ENCODE measurements at places on chromosomes 1 and 21.

DNA sequence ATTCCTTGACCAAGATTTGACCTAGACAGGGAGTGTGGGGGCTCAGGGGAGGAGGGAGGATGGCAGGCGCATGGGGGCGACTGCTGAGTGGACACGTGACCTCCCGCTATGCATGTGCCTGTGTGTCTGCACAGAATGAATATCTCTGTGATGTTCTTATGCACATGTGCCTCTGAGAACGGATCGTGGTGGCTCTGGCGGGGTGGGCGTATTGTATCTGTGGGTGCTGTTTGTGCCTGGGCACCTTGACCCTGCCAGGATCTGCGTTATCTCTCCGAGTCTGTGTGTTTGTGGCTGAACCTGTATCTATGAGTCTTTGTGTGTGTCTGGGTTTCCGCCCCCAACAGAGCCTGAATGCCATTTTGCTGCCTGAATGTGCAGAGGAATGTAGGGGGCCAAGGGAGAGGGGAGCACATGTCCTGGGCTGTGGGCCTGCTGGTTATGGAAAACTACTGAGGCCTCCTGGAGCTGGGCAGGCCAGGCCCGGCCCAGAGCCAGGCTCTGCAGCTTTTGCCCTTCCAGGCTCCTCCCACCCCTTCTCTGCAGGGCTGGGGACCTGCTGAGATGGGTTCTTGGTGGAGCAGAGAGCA lies 102.5 kb downstream of the EBNA1BP2 start:
- no peak for DNase-seq

DNA sequence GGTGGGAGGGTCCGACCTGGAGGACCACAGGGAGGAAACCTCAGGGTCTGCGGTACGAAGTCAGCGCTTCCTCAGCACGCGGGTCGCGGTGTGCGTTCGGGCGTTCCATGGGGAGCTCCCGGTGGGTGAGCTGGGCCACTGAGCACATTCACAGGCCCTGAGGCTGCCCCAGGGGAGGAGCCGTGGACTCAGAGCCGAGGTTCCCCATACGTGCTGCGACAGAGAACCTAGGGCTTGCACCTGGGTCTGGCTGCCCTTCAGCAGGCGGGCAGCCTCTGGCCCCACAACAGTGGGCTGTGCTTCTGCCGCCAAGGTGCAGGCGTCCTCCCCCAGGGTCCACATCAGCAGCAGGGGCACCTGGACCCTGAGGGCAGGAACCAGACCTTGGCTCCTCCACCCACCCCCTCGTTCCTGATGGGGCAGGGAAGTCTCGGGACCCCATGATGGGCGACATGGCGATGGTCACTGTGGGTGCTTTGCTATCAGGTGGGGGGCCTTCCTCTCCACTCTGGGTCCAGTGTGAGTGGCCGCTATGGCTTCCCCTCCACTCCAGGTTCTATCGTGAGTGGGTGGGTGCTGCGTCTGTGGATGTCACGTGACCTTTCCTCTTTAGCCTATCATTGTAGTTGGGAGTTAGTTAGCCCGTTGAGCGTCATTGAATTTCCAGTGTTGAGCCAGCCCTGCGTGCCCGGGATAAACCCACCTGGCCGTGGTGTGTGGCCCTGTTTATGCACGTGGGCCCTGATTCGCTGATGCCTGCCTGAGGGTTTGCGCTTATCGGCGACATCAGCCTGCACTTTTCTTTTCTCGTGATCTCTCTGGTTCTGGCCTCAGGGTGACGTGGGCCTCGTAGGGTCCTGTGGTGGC lies 27.9 kb downstream of the FTCD start:
- DNase-seq, result no peak

DNA sequence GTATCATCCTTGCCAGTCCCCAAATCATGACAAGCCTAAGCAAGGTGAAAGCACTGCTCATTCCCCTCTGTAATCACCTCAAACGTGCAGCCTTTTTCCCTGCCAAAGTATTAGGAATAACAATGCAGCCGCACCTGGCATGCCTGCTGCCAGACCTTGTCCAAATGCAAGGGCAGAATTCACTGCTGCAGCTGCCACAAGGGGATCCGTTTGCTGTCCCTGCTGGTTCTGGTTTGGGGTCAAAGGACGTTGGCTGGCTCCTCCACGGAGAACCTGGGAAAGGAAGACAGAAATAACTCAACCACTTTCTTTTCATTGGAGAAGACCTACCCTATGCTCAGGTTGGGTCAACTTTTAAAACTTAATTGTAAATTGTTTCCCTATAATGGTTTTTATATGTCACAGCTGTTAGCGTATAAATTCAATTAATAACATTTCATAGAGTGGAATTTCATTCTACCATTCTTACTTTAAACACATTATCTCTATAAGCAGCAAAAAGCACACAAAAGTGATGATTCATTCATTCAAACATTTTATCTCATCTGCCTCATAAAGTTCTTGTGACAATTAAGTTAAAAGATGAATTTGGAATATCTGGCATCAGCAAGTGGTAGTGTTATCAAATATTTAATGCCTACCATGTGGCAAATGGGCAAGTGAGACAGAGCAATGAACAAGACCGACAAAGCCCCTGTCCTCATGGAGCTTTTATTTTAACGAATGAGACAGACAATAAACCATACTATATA lies 59.8 kb upstream of the SDC3 start:
- DNase-seq, result no peak

- DNase-seq, result no peak
Observed at GRCh38 chr1:212410231-212410820, 4.4 kb downstream of the PACC1 start.

GRCh38 chr1:205925736-205926135 lies 17.5 kb downstream of the SLC26A9 start:
- DNase-seq, result no peak

GRCh38 chr21:21547368-21547953 lies 549.3 kb downstream of the NCAM2 start:
- no peak for DNase-seq

DNA sequence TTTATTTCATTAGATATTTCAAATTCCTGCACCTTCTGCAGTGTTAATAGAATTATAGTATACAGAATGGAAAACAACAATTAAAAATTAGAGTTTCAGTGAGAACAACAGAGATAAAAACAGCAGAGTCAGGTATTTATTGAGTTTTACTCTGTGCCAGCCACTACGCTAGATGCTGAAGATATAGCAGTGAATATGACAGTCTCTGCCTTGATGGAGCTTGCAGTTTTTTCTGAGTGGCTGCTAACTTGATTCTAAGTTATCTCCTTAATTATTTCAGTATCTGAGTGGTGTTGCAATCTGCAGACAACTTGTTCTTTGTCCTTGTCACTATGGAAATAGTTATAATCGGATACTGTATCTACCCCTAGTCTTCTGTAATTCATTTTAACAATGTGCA lies 384.3 kb upstream of the ZRANB2 start:
- DNase-seq, result no peak

GRCh38 chr1:203099805-203100515 lies 14.1 kb upstream of the MYOG start:
- no peak for DNase-seq

DNA sequence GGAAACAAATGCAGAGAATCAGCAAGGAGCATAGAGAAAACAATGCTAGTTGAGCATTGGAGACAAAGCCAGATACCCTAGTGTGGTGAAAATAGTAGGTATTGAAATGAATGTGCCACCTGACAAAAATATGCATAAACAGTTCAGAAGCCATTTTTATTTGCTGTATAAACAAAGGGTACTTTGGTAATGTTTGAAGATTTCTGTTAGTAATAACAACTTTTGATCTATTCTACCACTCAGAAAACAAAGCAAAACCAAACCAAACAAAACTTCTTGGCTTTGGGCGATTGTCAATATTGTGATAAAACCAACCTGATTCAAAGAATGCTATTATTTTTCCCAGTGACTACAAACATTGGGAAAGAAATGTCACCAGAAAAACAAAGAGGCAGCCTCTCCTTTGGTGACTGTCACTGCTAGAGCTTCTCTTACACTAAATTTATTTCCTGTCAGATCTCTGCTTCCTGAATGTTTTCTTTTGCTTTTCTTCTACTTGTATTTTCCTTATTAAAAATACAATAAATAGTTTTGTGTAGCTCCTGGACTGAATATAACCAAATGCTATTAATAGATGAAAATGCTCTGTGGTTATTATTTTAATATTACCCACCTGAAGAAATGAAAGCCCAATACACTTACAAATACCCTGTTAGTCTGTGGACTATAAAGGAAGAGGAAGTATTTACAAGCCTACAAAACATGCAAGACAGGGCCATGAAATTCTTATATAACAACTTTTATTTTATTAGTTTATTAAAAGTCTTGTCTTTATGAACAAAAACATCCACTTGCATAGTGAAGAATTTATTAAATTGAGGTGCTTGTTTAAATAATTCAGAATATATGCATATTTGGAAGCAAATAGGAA lies 5.7 kb downstream of the ATP6V1G3 start:
- DNase-seq, result no peak

GRCh38 chr1:156106624-156107488 lies 7.7 kb upstream of the LMNA start:
- no peak for DNase-seq

- DNase-seq, result no peak
Observed at GRCh38 chr1:164635803-164636731, 77.1 kb downstream of the PBX1 start.

DNA sequence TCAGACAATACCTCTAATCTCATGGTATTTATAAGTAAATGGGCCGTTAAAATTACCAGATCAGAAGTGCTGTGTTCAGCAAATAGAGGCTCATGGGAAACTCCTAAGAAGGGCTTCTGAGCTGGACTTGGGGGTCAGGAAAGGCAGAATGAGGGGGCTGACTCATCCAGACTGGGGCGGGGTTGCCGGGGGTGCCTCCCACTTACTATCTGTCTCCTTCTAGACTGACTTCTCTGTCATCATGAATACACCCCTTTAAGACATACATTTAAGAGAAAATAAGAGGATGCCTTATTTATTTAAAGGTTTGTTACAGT lies 96.0 kb upstream of the ERRFI1 start:
- DNase-seq, result no peak

DNA sequence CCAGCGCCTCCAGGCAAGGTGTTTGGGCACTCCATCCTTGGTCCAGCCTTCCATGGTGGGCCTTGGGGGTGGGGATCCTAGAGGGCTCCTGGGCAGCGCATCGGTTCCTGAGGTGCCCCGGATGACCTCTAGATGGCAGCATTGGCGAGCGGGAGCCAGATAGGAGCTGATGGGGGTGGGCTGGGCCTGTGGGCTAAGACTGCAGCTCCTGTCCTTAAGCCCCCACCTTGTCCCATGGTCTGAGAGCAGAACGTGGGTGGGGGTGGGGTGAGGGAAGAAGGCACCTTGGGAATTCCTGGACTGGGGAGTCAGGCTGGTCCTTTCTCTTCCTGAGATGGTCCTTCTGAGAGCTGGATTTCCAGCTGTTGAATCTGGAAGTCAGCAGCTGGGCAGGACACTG lies 93.4 kb upstream of the CSF3R start:
- DNase-seq, result peak; percentile 32

GRCh38 chr21:46559291-46559983 lies 45.4 kb downstream of the S100B start:
- DNase-seq, result peak; percentile 49

DNA sequence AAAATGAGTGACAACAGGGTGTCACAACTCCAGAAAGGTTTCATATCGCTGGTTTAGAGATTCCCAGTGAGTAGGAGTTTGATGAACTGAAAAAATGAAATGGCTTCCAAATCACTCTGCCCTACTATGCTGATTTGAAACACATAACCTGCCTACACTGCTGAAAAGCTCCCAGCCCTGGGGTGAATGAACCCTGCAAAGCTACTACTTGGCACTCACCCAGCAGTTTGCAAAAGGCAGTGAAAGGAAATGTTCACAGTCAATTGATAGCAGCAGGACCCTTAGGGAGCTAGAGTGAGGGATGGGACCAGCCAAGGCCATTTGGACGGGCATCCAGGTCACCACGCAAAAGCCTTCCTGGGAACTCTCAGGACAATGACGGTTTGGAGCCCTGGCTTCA lies 44.4 kb upstream of the SRP9 start:
- no peak for DNase-seq

GRCh38 chr1:45339789-45340558 lies at the start of the genes MUTYH and TOE1:
TSS of gene MUTYH (minus strand) at chr1:45340440. CDS start at chr1:45334505, 5,935 bp downstream.
TSS of gene TOE1 (plus strand) at chr1:45340170. CDS start at chr1:45340253, 83 bp downstream.
- DNase-seq, result peak; percentile 96

DNA sequence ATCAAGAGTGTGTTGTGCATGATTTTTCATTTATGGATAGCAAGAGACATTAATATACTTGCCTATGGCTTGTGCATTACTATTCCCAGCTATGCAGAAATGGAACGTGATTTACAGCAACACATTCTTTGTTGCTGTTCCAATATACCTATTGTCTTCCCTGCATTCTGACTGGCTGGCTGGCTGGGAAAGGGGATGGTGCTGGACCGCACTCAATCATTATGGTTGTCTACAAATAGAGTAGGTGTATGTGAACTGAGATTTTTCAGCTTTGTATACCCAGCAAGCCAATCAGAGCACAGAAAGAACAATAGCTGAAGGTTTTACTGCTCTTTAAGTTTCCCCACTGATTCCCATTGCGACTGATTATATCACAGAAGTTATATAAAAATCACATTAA lies 167.5 kb downstream of the ATG4C start:
- no peak for DNase-seq

- no peak for DNase-seq
Observed at GRCh38 chr1:115832651-115833050, 8.3 kb downstream of the NHLH2 start.

DNA sequence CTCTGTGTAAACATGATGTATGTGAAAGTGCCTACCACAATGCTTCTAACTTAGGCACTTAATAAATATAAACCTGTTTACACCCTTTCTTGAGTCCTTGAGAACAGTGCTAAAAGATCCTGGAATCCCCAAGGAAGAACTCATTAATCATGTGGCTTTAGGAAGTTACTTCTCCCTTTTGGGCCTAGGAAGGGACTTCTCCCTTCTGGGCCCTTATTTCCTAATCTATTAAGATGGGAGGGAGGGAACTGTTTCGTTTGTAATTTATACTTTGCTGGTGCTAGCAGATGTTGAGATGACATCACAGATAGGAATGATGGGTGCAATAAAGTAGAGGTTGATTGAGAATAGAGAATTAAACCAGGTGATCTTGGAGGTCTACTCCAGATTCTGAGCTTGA lies 1.2 kb downstream of the BTF3L4 start:
- no peak for DNase-seq

- DNase-seq, result no peak
Observed at GRCh38 chr1:2971101-2971501, 50.2 kb upstream of the ACTRT2 start.

DNA sequence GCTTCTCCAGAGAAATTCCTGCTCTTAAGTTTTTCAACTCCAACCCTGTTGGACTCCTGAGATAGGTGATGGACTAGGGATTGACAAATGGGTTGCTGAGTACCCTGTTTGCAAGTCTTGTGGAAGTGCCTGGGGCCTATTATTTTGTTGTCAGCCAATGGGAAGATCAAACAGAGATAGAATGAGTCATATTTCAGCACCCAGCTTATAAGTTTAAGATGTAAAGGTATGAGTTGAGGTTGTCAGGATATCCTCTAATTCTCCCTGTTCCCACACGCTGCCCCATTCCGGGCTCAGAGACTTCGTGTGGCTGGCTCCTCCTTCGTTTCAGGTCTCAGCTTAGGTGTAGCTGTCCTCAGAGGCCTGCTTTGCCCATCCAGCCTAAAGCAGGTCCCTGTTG lies 91.8 kb downstream of the CENPF start:
- no peak for DNase-seq

DNA sequence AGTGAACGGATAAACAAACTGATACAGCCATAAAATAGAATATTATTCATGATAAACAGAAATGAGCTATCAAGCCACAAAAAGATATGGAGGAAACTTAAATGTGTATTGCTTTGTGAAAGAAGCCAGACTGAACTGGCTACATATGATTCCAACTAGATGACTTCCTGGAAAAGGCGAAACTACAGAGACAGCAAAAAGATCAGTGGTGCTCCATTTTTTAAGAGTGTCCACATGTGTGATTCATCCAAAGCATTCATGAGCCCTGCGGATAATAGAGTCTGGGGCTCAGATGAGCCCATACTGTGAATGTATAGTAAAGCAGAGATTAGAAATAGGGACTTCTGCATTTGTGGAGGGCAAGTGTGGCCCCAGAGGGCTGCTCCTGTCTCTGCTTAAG lies 7.8 kb upstream of the TMEM222 start:
- no peak for DNase-seq
